Stimulated activated CD8-positive, alpha-beta memory T cell treated with anti-CD3 and anti-CD28 coated beads, Interleukin-4, amount 100 ng/mL, for 1 hour (primary cell): ENCODE measurements at places on chromosomes 16 and 17.

DNA sequence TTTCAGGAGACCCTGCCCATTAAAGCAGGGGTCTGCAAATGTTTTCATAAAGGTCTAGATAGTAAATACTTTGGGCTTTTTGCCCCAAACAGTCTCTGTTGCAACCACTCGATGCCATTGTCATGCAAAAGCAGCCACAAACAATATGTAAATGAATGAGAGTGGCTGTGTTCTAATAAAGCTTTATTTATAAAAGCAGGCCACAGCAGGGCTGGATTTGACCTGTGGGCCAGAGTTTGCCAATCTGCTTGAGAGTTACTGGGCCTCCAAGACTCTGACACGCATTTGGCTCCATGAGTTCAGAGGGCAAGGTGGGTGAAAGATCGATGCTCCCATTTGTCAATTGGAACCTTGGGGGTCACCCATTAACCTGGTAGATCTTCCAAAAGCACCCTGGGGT lies 217.3 kb upstream of the SDK2 start:
- DNase-seq: no peak

DNA sequence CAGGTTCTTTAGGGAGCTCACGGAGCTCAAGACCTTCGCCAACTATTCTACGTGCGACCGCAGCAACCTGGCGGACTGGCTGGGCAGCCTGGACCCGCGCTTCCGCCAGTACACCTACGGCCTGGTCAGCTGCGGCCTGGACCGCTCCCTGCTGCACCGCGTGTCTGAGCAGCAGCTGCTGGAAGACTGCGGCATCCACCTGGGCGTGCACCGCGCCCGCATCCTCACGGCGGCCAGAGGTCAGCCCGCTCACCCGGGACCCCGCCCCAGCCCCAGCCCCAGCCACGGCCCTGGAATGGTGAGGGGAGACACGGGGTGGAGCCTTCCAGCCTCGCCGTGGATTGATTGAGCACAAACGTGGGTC lies 13.5 kb downstream of the SARM1 start:
- no peak for DNase-seq

GRCh38 chr16:13951611-13952010 lies 31.7 kb downstream of the ERCC4 start:
- no peak for DNase-seq

- no peak for DNase-seq
Measured at GRCh38 chr17:14859542-14859941, 405.6 kb downstream of the PMP22 start.

DNA sequence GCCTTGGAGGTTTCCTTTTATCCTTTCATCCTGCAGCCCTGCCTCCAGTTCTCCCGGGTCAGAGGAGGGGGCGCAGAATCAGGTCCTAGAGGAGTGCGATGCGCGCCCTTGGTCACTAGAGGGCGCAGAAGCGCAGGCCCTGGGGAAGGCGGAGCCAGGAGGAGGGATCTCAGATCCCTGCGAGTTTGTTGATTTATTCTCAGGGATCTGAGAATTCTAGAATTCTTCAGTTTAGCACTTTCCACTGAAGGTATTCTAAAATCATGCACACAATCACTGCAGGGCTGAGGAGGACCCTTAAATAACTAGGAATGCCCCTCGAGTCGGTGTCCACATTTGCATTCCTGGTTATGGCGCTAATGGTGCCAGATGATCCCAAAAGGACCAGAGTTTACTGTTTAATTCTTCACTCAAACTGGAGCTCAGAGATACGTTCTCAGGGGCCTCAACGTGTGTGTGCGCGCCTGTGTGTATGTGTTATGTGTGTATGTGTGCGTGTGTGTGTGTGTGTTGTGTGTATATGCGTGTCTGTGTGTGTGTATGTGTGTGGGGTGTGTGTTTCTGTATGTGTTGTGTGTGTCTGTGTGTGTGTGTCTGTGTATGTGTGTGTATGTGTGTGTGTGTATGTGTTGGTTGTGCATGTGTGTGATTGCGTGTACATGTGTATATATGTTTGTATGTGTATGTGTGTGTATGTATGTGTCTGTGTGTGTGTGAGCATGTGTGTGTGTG lies 6.9 kb upstream of the ELAC2 start:
- DNase-seq: peak; percentile 9

DNA sequence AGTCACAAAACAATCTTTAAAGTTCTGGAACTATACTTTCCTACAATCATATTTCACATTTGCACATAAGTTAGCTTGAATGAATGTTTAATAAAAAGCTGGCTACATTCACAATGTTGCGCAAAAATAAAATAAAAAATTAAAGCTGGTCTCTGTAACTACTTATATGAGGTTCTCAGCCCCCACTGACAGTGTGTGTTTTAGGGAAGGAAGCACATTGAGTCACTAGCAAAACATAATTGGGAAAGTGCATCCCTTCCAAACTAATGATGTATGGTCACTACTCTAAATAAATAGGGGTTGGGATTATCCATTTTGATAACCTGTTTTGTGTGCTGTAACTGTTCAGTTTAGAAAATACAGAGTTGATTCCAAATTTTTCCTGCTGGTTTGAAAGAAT lies 251.9 kb downstream of the IRX3 start:
- DNase-seq: no peak

DNA sequence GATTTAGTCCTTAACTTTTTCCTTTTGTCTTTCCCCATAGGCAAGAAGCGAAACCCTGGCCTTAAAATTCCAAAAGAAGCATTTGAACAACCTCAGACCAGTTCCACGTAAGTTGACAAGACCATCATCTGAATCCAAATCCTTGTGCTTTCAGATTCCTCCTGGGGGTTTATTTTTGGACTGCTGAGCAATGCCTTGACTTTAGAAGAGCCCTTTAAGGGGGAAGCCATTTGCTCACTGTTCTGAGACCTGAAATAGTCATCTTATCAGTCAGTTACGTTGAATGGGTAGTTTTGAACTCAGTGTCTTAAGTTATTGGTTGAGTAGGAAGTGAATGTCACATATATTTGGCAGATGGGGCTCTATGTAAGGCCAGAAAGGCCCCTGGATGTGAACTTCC lies 91.2 kb downstream of the MAP2K6 start:
- no peak for DNase-seq

GRCh38 chr17:80363518-80364090 lies 51.4 kb upstream of the ENDOV start:
- DNase-seq: no peak

- DNase-seq: no peak
Measured at GRCh38 chr16:73095885-73096421, 48.0 kb upstream of the ZFHX3 start.

DNA sequence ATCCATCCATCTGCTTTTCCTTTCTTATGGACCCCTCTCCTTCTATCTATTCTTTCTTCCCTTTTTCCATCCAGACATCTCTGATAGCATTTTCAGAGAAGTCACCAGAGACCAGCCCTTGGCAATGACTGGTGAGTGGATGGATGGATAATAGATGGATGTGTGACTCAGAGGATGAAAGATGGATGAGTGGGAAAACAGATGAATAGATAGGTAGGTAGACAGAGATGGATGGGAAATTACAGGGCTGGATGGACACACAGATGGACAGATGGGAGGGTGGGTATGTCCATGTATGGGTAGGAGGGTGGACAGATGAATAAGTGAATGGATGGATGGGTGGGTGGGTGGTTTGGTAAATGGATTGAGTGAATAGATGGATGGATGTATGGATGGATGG lies 101.0 kb downstream of the LITAF start:
- no peak for DNase-seq

GRCh38 chr16:21157632-21158031 lies 842 bp upstream of the LDAF1 start:
- DNase-seq: no peak

DNA sequence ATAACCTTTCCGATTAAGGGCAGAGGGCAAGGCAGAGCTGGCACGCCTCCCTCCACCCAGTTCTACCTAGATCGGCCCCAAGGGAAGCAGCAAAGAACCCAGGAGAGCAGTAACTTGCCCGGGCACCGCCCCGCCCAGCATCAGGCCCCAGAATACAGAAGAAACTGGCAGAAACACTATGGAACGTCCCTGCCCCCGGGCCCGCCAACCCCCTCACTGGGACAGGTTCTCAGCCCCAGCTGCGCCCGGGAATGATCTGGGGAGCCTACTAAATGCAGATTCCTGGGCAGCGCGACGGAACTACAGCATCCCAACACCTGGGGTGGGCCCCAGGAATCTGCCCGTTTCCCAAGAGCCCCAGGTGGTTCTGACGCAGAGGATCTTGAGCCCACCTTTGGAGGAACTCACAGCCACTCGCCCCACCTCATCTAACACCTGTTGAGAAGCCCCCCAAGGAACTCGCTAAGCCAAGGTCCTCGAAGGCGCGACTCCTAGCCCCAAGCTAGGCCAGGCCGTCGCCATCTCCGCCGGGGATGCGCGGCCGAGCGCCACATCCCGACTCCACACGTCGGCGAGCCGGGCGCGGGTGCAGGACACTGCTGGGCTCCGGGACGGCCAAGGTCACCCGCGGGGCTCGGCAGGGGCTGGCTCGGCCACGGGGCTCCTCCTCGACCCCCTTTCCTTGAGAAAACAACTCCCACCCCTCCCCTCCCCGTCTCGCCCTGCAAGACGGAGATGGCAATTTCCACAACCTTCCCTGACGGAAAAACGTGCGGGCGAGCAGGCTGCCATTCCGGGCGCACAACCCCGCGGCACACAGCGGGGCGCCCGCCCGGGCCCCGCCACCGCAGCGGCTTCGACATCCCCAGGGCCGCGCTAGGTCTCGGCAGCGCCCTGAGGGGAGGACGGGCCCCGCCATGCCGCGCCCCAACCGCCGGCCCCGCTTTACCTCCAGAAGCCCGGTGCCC lies 913 bp downstream of the CDIP1 start:
- no peak for DNase-seq

DNA sequence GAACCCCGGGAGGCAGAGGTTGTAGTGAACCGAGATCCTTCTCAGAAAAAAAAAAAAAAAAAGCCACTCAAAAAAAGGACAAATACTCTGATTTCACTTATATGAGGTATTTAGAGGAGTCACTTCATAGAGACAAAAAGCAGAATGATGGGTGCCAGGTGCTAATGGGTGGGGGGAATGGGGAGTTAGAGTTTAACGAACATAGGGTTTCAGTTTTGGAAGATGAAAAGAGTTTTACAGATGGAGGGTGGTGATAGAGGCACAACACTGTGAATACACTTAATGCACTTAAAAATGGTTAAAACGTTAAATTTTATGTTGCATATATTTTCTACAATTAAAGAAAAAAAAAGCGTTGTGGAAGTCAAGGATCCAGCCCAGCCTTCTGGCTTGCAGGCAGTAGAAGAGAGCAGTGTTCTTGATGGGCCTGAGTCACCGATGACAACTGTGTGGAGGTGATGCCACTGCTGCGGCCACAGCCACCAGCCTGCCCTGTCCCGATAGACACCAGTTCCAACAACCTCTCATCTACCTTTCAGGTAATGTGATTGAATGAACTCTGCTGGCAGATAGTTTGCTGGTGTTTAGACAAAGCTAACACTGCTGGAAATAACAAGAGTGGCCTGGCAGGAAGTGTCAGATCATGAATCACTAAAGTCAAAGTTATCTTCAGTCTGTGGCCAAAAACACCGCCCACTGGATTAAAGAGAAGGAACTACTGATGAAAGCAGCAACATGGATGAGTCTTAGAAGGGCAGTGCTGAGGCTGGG lies 49.9 kb upstream of the COX10 start:
- no peak for DNase-seq

GRCh38 chr16:53583401-53583800 lies 80.4 kb upstream of the AKTIP start:
- no peak for DNase-seq

- no peak for DNase-seq
Measured at GRCh38 chr17:59470624-59471297, 94.6 kb upstream of the DHX40 start.

DNA sequence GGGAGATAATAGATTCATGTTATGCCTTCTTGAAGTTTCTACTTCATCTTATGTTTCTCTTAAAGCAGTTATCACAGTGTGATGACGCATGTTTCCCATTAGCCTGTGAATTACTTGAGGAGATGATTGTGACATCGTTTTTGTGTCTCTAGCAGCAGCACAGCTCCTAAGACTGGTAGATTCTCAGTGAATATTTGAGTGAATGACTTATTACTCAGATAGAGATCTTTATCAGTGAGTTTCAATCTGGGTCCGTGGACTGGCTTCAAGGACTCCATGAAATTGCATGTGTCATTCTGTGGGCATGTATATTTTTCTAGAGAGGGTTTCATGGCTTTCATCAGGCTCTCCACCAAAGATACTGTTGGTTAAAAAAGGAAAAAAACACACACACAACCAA lies 29.9 kb downstream of the YPEL2 start:
- no peak for DNase-seq

DNA sequence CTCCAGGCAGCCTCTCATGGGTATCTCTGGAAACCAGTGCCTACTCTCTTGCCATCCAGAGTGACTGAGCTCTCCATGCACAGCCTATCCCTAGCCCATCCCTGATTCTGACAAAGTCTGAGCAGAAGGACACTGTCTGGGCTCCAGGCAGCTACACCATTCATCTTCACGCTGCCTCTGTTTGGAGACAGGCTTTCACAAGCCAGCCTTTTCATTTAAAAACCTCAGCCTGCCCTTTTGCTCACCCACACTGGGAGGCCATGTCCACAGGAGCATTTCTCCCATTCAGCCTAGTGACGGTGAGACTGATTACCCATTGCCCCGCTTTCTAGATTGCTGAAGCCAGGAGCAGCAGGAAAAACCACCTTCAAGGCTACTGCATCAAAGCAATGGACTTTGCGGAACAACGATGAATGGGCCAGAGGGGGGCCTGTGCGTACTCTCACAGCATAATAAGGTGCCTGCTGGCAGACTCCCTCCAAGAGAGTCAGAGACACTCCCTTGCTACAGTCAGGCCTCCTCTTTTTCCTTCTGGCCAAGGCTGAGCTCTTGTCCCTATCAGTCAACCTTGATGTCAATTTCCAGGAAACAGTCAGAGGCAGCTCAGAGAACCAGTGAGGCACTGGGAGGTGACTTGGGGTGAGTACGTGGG lies 24.7 kb upstream of the CDH13 start:
- DNase-seq: no peak

DNA sequence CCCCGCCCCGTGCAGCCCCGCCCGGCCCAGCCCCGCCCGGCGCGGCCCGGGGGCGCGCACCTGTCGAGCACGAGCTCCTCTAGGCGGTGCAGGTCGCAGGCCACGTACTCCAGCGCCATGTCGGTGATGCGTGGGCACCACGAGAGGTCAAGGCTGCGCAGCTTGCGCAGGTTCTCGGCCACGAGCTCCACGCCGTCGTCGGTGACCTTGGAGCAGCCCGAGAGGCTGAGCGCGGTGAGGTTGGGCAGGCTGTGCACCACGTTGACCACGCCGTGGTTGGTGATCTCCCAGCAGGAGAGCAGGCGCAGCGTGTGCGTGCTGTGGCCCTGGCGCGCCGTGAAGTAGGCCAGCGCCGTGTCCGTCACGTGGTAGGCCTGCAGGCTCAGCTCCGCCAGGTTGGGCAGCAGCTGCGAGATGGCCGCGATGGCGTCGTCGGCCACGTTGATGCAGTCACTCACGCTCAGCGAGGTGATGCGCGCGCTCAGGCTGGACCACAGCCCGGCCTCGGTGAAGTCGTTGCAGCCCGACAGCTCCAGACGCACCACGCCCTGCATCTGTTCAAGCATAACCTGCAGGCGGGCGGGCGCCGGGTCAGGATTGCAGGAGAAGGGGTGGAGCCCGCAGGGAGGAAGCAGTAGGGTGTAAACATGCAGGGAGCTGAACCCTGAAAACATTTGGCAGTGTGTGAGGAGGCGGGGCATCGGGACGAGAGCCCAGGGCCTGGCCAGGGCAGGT lies 5.3 kb upstream of the WDR24 start:
- no peak for DNase-seq
